ENCODE measurements at places on chromosomes 4 and X.

GRCh38 chrX:138763761-138764160, 52.2 kb upstream of the FGF13 start:
- DNase-seq, result no peak

- peak; percentile 85 for DNase-seq
Measured at GRCh38 chr4:168637872-168638756, 141.3 kb downstream of the PALLD start.

DNA sequence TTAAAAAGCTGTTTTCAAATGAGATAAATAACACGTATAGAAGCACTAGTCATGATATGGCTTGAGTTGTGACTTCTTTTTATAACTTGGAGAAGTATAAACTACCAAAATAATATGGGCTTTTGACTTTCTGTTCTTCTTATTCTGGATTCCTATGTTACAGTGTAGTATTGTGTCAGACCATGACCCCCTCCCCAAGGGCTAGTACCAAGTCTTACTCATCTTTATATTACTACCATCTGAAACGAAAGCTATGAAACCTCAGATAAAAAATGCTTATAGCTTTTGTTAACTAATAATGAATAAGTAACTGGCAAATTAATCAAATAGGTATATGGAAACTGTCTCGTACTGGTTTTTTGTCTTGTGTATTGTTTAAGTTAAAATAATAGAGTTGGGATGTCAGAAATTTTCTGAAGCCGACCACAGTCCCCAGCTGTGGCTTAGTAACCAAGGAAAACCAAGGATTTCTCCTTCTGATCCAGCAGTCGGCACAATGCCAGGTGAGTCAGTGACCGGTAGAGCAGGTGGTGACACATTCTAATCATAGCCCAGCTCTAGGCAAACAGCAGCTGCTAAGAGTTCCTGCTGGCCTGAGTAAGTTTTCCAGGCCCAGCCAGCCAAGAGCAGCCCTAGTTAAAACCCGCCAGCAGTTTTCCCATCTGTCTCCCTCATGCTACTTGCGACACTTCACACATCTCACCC, 163.3 kb upstream of the PRDX4 start:
- DNase-seq, result peak; percentile 61

- DNase-seq, result peak; percentile 22
Measured at GRCh38 chr4:3304831-3305609, 12.2 kb downstream of the RGS12 start.

GRCh38 chr4:127782025-127782274, 172 bp upstream of the HSPA4L start:
- peak; percentile 86 for DNase-seq

GRCh38 chr4:102263024-102263787, 82.1 kb downstream of the SLC39A8 start:
- DNase-seq, result peak; percentile 51

DNA sequence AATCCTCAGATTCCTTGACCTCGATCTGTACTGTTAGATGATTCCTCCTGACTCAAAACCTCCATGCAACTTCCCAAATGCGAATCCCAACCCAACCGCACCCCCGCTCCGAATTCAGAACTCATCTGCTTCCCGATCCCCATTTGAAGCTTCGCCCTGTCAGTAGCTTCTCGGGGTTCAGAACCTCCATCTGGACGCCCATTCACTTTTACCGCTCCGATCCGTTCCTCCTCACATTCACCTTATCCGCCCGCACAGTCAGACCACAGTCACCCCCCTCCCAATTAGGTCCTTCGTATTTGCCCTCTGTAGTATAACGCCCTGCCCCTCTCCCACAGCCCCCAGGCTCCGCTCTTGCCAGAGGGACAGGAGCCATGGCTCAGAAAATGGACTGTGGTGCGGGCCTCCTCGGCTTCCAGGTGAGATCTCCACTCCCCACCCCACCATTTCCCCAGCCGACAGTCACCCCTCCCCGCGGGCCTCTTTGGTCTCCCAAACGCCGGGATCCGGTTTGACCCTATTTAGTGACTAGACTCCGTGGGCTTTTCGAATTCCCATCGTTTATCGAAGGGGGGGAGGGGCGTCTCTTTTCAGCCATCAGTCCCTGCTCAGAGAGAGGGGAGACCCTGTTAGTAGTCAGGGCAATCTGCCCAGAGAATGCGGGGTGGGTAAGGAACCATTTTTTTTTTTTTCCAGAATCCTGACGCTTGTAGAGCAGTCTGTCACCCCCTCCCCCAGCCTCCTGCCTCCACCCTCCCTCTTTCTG, 691 bp downstream of the MAGED1 start:
- DNase-seq, result peak; percentile 22

DNA sequence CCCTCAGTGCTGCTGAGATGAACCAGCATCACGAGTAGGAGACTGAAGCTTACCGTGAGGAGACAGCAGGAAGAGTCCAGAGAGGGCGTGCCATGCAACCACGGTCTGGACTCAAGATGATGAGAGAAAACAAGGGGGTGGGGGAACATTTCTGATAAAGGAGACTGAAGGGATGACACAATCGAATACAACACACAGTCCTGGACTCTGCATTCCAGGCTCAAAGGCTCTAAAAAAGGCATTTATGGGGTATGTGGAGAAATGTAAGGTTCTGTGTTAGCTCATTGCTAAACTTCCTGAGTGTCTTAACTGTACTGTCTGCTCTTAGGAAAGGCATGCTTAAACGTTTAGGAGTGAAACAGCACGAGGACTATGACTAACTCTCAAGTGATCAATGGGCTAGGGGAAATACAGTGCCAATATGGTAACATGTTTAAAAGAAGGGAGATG, 20.6 kb upstream of the IRAK1 start:
- DNase-seq, result peak; percentile 96

DNA sequence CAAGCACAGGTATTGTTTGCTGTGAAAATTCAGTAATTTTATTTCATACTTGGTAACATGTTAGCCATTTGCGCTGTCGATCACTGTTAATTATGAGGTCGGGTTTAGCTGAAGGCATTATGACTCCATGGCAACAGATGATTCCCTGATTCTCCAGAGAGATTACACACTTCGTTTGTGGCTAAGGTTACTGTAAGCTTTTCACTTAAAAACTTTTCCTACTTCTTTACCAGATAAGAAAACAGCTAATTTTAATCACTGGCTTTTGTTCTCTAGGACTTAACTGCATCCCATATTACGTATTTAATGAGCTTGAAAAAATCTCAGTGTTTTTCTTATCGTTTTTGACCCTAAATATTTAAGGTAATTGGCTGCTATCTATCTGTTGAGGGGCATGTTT, 2.1 kb downstream of the GSTCD start:
- DNase-seq, result peak; percentile 14

DNA sequence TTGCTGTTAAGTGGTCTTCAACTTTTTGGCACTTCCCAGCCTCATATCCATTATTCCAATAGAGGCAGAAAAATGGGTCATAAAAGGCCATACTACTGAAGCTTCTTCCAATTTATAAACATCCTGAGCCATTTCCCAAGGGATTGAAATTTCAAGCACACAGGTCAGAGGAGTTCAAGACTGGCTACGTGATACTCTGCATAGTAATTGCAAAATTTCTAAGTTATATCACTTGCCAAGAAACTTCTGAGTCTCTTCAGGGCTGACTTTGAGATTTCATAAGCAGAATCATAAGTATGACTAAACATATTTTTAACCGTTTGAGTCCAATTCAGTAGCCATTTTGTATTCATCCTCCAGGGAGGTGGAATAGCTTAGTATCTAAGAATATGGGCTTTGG, 75.6 kb upstream of the RXFP1 start:
- peak; percentile 89 for DNase-seq

DNA sequence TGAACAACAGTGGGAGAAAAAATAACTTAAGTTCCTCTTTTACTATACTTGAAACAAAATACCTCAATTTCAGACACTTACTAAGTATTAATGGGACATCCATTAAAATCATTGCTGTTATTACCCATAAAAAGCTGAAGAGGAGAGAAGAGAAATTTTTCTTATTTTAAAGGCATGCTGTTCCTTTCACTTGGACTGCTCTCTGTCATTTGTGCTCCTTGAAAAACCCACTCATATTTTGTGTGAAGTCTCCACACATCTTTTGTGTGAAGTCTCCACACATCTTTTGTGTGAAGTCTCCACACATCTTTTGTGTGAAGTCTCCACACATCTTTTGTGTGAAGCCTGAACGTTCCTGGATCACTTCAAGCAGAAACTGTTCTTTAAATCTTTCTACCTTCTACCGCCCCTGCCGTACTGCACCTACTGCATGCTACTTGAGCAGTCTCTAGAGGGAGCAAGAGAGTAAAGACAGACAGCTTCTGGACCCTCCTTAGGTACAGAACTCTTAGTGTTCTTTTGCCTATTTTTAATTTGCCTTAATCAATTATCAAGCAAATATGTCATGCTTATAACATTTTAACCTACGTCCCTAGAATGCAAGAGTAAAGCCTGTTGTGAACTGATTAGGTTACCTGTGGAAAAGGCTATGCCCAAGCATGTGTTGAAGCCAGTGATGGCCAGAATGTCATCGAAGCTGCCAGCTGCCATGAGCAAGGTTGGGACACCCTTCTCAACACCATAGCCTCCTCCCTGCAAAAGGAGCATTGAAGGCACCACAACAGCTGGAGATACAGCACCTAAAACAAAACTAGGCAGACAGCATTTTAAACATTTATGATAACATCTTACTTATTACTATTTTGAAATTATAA, 27.1 kb upstream of the SLC9B1 start:
- peak; percentile 53 for DNase-seq

GRCh38 chr4:70714079-70714887, 7.5 kb upstream of the RUFY3 start:
- no peak for DNase-seq

- peak; percentile 44 for DNase-seq
Measured at GRCh38 chrX:77788050-77788449, 2.0 kb upstream of the ATRX start.

- no peak for DNase-seq
Measured at GRCh38 chrX:138877746-138878145, 166.2 kb upstream of the FGF13 start.

DNA sequence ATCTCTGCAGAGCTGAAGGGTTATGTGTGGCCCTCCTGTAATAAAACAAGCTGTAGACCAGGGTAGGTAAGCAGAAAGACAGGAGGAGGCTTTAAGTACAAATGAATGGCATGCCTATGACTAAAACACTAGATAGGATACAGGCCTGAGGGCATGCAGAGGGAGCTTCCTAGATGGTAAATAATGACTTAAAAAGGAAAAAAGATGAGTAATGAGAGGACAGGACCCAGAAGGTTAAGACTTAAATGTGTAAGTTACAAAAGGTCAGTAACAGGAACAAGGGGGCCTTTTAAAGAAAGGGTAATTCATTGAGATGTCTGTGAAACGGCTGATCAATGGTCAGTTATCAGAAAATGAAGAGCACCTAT, 194.8 kb downstream of the SOWAHB start:
- DNase-seq, result peak; percentile 49

DNA sequence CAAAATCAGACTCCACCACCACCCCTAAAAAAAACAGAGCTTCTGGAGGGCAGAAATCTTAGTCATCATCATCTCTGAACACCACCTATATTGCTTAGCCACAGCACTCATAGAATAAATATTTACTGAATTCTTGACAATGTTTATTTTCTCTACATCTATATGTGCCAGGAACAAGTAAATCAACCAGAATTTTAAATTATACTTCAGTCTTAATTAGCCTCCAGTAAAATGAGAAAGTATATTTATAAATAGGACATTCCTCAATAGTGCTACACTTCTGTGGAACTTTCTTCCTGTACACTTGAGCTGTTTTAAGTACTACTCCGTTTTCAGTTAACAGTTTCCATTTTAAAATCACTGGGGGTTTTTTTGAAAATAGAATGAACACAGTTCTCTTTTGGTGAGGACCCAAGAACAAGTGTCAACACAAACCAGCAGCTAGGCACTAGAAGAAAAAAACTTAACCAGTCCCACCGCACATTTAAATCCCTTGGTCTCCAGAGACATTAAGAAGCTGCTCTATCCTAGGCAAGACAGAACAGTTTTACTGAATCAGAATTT, 25.5 kb downstream of the SMIM14 start:
- peak; percentile 47 for DNase-seq

- DNase-seq, result no peak
Measured at GRCh38 chr4:142846729-142847596, 862 bp upstream of the INPP4B start.

GRCh38 chr4:1232661-1233621, 16.0 kb downstream of the CTBP1 start:
- DNase-seq, result peak; percentile 74

GRCh38 chr4:149426461-149426860, 389.2 kb downstream of the IQCM start:
- peak; percentile 7 for DNase-seq

DNA sequence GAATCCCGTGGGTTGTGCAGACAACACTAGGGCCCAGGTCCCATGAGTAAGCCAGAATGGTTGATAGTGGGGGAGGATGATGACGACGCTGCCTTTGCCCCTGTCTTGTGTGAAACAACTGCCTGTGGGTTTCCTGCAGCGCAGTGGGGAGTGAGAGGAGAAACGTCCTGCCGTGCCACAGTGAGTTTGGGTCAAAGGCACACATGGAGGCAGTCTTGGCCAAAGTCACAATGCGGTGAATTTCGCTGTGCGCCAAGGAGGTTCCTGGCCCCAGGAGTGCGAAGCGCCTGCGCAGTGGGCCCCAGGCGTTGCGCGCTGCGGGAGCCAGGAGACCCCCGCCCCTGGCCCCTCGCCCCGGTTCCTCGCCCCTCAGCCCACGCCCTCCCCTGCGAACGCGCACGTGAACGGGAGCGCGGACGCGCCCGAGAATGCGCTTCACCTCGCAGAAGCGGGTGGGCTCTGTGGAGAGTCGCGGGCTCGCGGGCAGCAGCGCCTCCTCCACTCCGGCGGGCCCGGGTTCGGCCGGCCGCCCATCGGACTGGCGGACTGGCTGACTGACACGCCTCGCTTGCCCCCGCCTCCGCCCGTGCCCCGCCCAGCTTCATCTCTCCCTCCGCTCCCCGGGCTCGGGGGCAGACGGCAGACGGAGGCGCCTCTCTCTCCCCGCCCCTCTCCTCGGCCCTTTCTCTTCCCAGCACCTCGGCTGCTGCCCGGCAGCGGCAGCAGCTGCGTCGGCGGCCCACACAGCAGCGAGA, at the start of gene NUDT10:
NUDT10 (plus strand) TSS at position 635 of the 755 bp plus-strand sequence. CDS start 144 bp downstream, outside the sequence.
- peak; percentile 39 for DNase-seq

DNA sequence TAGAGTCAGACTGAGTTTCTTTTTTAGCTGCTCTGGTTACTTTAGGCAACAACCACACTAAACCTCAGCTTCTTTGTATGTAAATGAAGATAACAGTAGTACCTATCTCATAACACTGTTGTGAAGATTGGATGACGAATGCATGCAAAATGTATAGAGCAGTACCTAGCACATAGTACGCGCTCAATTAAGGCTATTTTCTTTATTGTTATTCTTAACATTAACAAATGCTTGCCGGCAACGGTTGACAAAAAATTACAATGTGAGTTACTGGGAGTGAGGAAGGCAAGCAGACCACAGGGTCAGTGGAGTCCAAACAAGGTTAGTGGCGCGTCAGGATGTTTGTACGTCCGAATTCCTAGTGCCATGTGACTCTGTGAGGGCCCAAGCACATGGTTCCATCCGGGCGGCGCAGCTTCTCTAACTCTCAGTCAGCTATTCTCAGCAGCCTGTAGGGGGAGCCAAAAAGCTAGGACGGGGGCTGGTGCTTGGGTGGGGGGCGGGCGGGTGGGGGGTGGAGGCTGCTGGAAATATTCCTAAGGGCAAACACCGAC, 821 bp upstream of the NALF2 start:
- DNase-seq, result no peak

Data from iris pigment epithelial cell (primary cell).